Activated naive CD8-positive, alpha-beta T cell treated with anti-CD3 and anti-CD28 coated beads for 36 hours (primary cell): ENCODE measurements at places on chromosomes 2 and 18. TPM values are rescaled to one million over a fixed set of nuclear protein-coding genes. Genes with fewer than 3 reads are reported as not detected.

Gene BCL11A
- total RNA-seq, result 1.8 TPM

Gene RFX8
- not detected for total RNA-seq

Gene REEP1
- 0.25 TPM for total RNA-seq

GRCh38 chr18:57913686-57914085 lies 110.6 kb upstream of the ATP8B1 start:
- H3K36me3 ChIP-seq, result no peaks in the 10 kb centered on the region
- no peaks in the 10 kb centered on the region for H3K27me3 ChIP-seq
- no peak overlapping the region for H3K27ac ChIP-seq
- no peak for DNase-seq

DNA sequence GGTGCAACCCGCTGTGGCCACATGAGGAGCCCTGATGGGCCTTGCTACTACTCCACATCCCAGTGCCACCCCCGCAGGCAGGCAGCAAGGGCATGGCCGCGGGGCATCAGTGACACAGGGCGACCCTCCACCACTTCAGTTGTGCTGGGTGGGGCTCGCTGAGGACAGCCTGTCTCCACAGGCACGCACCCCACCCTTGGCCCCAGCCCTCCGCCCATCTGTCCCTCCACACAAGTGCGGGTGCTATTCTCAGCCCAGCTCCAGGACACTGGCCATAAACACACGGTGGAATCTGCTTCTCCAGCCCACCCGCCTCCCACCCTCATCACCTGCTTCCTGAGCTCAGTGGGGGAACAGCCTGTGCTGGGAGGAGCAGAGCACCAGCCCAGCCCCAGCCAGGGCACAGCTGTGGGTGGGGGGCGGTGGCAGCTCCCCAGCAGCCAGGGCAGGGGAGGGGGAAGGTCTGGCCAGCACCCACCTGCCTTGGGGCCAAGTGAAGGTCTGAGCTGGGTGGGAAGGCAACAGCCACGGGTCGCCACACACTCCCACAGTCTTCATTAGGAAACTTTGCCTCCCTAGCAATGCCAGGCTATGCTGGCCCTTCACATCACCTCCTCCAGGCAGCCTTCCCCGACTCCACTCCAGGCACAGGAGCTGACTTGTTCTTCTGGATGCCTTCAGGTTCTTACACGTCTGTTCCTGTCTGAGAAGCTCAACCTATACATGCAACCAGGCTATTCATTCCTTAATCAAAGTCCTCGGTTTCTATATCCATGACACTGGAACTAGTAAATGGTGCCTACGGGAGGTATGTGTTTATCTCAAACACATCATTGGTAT lies 16.5 kb downstream of the BIN1 start:
- no peak for DNase-seq
- H3K27me3 ChIP-seq, result no peaks in the 10 kb centered on the region
- no peak overlapping the region for H3K4me3 ChIP-seq
- H3K36me3 ChIP-seq, result no peaks in the 10 kb centered on the region
- H3K27ac ChIP-seq, result no peak overlapping the region

- DNase-seq, result no peak
- H3K4me1 ChIP-seq, result no peaks in the 10 kb centered on the region
- H3K27ac ChIP-seq, result no peak within 1 kb of the TSS
- H3K27me3 ChIP-seq, result no peaks in the 10 kb centered on the region
- no peak within 1 kb of the TSS for H3K4me3 ChIP-seq
Observed at GRCh38 chr2:241188361-241189092, at the start of gene ANO7. ANO7 (plus strand) TSS chr2:241188677; CDS start chr2:241190064, 1,387 bp downstream.

GRCh38 chr2:127810156-127810618 lies 784 bp downstream of the WDR33 start:
- H3K36me3 ChIP-seq, result peaks cover 30% of the 10 kb centered on the region
- peaks cover 34% of the 10 kb centered on the region for H3K4me1 ChIP-seq

DNA sequence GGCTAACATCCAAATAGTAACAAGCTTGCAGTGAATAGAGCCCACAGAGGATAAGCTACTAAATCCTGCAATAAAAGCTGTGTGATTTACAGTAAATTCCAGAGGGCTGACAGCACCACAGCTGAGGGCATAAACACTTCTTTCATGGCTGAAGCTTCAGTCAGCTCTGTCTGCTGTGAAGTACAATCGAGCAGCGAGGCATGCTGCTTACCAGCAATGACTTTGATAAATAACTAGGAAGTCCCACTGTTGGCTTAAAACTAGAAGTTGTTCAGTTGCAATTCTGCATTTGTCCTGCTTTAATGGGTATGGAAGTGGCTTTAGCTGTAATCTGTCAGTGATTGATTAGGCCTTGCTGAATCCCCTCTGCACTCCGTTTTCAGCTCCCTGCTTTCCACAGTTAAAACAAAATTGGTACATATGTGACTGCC lies 65.2 kb upstream of the FIGN start:
- no peak overlapping the region for H3K4me3 ChIP-seq
- no peaks in the 10 kb centered on the region for H3K4me1 ChIP-seq
- DNase-seq, result no peak
- no peak overlapping the region for H3K27ac ChIP-seq
- H3K27me3 ChIP-seq, result no peaks in the 10 kb centered on the region

- H3K27me3 ChIP-seq, result peaks cover 69% of the 10 kb centered on the region
- no peak overlapping the region for H3K27ac ChIP-seq
- H3K36me3 ChIP-seq, result peaks cover 6% of the 10 kb centered on the region
- peaks cover 18% of the 10 kb centered on the region for H3K4me1 ChIP-seq
Observed at GRCh38 chr2:143937723-143938350, 582.1 kb downstream of the ZEB2 start.
